ENCODE measurements at places on chromosomes 3 and 15. TPM values are rescaled to one million over a fixed set of nuclear protein-coding genes. Genes with fewer than 3 reads are reported as not detected.

DNA sequence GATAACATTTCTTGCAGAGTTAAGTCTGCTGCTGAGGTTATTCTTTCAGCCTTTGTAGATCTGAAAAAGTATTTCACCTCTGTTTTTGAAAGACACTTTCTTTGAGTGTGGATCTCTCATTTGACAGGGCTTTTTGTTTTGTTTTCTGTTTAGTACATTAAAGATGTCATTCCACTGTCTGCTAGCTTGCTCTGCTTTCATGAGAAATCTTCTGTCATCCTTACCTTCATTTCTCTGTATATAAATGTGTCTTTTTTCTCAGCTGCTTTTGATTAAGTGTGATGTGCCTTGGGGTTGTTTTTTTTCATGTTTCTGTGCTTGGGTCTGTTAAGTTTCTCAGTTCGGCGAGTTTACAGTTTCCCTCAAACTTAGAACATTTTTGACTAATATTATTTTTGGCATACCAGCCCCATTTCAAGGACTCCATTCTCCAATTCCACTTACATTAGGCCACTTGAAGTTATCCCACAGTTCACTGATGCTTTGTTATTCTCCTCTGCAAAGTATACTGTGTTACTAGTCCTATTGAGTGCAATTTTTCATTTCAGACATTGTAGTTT is 43.9 kb upstream of the CA12 start:
- no peak for DNase-seq

DNA sequence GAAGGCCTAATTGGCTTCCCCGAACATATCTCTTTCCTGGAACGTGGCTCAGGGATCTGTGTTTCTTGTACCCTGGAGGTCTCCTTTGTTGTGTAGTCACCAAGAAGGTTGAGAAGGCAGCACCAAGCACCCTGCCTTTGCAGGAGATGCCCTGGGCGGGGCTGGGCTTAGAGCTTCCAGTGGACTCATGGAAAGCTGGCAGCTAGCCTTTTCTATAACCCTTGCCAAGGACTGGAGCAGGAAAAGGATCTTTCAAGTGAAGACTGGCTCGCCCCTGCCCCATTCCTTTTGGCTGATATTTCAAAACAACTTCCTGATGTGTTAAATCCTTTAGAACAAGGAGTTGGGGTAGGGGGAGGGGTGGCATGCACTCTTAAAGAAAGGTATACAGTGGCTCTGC is 58.9 kb upstream of the EPHA6 start:
- DNase-seq: no peak

GRCh38 chr3:160784853-160785252 is 28.8 kb downstream of the PPM1L start:
- DNase-seq: peak; percentile 38

The MESP1 gene
- total RNA-seq: 0.69 TPM

The SLC38A3 gene
- total RNA-seq: not detected

The SAMD7 gene
- not detected for total RNA-seq

DNA sequence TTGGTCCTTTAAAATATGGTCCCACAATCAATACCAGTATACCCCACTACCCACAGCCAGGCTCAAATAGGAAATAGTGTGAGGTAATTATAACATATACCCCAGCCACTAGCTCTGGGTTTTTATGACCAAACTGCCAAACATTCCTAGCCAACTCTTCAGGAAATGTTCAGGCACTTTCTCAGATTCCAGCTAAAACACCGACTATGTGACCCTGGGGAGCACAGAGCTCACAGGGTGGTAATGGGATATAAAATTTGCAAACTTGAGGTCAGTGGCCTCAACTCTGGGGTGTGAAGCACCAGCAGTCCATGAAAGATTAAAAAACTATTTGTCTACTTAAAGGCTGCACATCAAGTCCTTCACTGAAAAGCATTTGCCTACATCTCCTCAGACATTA is 12.9 kb downstream of the FBN1 start:
- DNase-seq: no peak

Data from renal cortical epithelial cell (primary cell).